ENCODE measurements at places on chromosomes 11 and 22.

- DNase-seq = no peak
Measured at GRCh38 chr11:84906995-84907394, 720.1 kb downstream of the DLG2 start.

DNA sequence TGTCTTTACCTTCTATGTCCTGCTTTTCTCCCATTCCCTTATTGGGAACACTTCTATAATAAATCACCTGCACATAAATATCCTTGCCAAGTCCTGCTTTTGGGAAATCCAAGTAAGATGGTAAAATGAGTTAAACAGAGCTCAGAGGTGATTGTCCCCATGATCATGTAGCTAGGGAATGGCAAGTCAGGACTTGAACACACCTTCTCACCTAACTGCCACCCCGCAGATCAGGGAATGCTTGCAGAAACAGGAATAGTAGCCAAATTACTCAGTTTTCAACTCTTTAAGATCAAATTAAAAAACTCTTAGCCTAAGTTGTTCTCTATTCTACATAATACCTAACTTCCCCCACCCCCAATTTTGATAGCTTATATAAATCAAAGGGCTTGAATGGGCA is 16.0 kb downstream of the OOSP3 start:
- no peak for DNase-seq

DNA sequence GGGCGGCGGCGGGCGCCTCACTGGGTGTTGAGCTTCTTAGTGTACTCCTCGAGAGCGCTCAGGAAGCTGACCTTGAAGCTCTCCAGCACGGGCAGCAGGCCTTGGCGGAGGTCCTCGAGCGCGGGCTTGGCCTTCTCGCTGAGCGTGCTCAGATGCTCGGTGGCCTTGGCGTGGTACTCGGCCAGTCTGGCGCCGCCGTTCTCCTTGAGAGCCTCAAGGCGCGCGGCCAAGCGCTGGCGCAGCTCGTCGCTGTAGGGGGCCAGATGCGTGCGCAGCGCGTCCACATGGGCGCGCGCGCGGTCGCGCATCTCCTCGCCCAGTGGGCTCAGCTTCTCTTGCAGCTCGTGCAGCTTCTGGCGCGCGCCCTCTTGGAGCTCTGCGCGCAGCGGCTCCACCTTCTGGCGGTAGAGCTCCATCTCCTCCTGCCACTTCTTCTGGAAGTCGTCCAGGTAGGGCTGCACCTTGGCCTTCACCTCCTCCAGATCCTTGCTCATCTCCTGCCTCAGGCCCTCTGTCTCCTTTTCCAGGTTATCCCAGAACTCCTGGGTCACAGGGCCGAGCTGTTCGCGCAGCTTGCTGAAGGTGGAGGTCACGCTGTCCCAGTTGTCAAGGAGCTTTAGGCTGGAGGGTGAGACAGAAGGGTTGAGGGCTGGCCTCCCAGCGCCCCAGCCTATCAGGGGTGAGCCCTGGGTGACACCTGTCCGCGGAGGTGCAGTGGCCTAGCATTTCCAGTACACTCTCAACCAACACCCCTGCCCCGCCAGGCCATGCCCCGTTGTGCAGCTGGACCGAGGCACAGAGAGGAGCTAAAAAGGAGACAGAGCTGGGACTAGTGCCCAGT is 1.4 kb downstream of the APOA1 start:
- DNase-seq = peak; percentile 85

DNA sequence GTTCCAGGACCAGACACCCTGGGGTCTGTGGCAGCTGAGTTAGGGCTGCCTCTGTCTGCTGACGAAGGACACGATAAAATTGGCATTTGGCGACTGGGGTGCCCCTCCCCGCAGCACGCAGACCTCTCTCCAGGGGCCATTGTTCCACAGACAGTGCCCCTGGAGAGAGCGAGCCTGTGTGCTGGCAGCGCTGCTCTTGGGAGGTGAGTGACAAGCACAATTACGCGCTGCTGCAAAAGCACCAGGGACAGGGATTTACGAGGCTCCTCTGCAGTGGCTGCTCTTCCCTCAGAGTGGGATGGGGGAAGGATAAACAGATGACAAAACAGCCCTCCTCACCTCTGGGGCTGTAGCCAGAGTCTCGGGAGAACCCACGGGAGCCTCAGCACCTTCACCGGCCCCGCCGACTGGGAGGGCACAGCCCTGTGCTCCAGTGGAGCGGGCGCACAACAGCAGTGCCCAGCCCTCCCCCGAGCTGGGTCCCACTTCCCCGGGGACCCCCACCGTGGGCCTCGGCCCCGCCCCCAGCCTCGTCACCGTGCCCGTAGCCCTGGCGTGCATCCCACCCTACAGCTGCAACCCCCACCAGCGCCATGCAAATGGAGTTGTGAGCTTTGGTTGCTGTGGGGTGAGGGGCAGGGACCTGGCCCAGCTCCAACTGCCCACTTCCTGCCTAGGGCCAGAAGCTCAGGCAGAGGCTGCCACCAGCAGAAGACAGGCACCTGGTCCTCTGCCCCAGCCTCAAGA is 19.6 kb downstream of the CHID1 start:
- no peak for DNase-seq

DNA sequence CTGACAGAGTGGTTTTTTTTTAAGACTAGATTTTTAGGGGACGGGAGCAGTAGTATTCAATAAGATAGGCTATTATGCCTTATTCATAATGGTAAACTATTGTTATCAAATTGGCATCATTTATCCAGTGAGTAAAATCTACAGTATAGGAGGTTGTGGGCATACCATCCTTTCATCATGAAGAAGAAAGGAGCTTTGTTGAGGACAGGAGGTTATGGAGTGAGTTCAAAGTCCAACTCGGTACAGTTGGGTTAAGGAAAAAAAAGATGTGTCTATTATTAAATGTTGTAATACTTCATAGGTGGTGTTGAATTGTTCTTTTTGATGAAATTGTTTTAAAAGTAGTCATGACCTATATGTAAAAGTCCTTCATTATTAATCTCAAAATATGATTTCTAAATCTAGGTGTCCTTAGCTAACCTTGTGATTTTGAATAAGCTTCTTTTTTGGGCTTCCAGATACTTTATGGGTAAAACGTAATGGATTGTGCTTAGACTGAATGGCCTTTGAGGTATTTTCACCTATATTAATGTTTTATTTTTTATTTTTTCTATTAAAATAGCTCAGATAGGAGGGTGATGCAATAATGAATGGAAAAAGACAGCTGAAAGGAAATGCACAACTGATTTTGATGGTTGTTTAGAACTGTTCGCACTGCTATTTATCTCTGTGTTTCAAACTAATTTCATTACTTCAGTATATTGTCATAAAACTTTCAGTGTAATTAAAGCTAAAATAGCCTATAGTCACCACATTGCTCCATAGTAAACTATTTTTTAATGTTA is 15.3 kb upstream of the CNTF start:
- no peak for DNase-seq

- no peak for DNase-seq
Measured at GRCh38 chr11:46330563-46331281, 16.5 kb upstream of the DGKZ start.

GRCh38 chr11:73530109-73530508 is 67.8 kb downstream of the FAM168A start:
- no peak for DNase-seq

DNA sequence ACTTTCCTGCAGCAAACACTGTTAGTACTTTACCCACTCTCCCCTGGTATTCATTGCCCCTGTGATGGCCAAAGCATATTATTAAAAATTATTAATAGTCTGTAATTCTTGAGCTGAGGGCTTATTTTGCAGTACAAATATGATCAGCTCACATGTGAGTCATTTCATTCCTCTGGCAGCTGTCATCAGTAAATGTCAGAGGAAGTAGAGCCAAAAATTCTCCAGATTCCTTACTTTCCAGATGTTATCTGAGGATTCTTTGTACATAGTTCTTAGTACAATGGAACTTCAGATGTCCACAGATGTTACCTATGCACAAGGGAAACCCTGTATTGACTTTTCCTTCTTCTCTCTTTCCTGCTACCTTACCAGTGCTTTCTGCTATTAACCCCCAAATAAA is 12.5 kb downstream of the OR5B3 start:
- no peak for DNase-seq

- DNase-seq = no peak
Measured at GRCh38 chr11:68916439-68916838, 12.7 kb downstream of the IGHMBP2 start.

DNA sequence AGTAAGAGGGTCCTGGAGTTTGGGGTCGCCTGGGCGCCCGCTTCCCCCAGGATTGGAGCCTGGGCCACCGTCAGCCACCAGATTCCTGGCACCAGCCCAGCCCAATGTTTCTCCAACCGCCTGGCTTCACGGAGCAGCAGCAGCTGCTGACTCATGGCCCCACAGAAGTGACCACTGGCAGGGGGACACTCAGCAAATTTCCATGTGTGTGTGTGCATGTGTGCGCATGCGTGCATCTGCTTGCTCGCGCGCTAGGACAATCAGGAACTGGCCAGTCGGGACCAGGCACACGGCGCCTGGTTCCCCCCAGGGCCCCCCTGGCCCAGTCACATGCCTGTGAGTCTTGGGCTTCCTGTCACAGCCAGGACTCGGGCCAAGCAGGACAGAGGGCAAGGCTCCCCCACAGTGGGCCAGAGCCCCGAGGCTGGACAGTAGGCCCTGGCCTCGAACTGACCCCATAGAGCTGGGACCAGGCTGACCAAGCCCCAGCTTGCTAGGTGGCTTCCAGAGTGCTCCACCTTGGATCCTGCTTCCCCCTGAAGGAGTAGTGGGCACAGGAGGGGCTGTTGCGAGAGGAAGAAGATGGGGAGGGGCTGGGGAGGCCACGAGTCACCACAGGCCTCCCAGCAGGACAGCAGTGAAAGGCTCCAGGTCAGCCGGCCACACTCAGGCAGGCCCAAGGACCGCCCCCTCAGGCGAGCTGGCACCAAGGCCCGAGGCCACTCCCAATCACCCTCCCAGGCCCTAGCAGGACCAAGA is 3.2 kb downstream of the CTSD start:
- no peak for DNase-seq
